ENCODE measurements at places on chromosomes 16 and 17.

DNA sequence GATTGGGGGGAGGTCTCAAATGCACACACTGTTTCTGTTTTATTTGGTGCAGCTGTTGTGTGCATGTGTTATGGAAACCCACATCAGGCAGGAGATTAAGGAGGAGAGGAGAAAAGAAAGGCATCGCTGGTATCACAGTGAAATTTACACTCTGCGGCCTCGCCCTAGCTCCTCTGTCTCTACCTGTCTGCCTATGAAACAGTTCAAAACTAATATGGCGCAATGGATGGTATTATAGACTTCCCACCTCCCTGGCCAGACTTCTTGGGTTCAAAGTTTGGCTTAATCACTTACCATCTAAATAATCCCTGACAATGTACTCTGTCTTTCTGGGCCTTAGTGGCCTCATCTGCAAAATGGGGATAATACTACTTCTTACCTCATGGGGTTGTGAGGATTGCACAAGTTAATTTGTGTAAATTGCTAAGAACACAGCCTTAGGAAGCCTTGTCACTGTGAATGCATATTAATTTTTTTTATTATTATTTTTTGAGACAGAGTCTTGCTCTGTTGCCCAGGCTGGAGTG lies 1.4 kb upstream of the ABCC1 start:
- no peak for DNase-seq

DNA sequence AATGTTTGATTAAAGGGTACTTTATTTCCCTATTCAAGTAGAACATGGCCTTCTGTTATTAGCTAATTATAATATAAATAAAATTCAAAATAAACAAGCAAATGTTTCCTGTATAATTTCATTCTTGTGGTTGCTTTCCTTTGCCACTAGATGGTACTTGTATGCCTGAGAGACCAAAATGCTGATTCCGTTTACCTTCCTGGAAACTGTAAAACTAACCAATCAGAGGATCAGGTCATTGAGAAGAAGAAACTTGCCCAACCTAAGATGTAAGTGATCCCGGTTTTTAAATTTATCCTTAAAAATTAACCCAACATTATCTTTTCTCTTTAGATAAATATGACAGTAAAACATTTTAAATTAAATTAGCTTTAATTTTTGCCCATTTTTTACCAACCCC lies 8.1 kb upstream of the ABCA5 start:
- no peak for DNase-seq

DNA sequence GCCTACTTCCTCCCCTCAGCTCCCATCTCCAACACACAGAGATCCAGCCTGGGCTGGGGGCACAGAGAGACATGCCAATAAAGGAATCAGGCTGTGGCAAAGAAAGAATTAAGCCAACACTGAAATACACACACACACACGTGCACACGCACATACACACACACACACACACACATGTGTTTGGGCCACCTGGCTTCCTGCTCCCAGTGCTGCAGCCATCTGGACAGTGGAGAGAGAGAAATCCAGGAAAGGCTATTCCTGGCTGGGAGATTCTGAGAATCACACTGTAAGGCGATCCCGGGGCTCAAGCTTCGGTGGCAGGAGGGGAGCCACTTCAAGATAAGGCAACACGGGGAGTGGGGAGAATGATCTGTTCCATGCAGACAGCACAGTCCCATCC lies 72.4 kb downstream of the NOG start:
- no peak for DNase-seq

DNA sequence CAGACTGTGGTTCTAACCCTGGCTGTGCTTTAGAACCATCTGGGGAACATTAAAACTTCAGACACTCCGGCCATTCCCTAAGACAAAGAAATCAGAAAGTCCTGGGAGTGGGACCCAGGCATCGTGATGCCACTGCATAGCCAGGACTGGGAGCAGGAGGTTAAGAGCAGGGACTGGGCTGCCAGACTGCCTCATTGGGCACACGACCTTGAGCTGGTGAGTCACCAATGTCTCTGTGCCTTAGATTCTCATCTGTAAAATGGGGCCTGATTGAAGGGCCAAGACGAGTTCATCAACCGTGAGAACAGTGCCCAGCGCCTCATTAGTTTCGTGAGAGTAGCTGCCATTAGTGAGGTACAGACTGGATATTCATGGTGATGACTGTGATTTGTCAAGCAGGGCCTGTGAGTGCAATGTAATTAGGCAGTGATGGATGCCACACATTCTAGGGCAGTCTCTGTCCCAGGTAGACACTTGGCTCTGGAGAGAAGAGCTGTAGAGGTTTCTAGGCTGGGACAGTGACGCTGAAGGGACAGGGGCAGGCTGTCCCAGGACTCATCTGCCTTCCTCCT lies 196.8 kb downstream of the NTN1 start:
- DNase-seq: no peak

GRCh38 chr17:67063141-67063540 lies 18.8 kb downstream of the CACNG1 start:
- DNase-seq: no peak

DNA sequence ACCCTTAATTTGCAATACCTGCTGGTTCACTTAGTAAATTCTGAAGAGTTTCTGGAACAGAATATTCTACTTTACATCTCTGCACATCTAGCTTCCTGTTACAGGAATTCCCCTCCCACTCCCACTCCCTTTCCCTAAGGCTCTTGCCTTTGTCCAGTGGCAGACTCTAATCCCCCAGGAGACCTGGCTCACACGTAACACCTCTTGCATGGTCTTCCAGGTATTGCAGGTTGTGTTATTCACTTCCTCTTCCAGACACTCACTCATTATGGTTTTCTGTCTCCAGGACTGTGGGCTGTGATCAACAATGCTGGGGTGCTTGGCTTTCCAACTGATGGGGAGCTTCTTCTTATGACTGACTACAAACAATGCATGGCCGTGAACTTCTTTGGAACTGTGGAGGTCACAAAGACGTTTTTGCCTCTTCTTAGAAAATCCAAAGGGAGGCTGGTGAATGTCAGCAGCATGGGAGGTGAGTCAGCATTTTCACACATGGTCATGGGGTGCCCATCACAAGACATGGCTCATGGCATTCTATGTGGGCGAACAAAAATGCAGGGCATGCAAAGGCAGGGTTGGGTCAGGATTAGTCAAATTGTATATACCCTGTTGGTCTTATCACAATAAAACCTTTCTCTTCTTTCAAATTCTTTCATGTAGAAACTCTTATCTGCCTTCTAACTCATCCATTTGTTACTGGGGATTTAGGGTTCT lies 35.8 kb downstream of the HSD17B2 start:
- no peak for DNase-seq

GRCh38 chr16:73095142-73095820 lies 47.4 kb upstream of the ZFHX3 start:
- DNase-seq: no peak

DNA sequence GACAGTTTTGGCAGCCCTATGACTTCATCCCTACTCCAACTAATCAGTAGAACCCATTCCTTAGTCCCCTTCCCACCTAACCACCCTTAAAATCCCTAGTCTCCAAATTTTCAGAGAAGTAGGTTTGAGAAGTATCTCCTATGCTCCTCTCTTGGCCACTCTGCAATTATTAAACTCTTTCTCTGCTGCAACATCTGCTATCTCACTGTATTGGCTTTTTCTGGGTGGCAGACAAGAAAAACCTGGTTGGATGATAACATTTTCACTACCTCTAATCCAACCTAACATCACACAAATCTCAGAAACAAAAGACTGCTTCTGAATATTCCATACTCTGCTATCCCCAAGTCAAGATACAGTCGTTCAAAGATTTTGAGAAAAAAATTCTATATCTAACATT lies 542.4 kb upstream of the SOX9 start:
- no peak for DNase-seq

- no peak for DNase-seq
These were observed 59.7 kb downstream of the RNF112 start for GRCh38 chr17:19470530-19471261.

- DNase-seq: no peak
These were observed 42.6 kb upstream of the GRIN2A start for GRCh38 chr16:10224850-10225249.

GRCh38 chr16:28931801-28932225 lies at the start of gene CD19:
Gene CD19 (plus strand): TSS chr16:28931971. CDS start chr16:28932001, 30 bp downstream.
- no peak for DNase-seq

- no peak for DNase-seq
These were observed 94.1 kb upstream of the ZNF750 start for GRCh38 chr17:82933911-82934310.

- DNase-seq: no peak
These were observed 248.3 kb upstream of the CIBAR2 start for GRCh38 chr16:85360323-85361277.

GRCh38 chr17:37391146-37391545 lies 15.4 kb downstream of the C17orf78 start:
- DNase-seq: no peak

DNA sequence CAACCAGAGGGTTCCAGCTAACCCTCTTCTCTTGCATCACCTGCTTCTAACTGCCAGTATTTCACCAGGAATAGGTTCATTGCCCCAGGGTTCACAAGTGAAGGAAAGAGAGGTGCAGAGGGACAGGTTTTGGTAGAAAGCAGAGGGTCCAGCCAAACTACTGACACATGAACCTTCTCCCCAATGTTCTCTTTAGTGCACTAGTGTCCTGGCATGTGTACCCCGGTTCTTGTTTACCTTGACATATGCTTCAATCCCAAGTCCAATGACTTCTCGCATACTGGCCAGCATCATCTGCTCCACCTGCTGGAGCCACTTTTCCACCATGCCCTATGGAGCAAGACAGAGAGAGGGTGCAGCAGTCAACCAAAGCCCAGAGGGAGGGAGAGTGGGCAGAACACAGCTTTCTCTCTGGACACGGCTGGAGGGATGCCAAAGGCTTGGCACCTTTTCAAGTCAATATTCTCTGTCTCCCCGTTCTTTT lies 90.6 kb downstream of the DNAH3 start:
- DNase-seq: no peak

DNA sequence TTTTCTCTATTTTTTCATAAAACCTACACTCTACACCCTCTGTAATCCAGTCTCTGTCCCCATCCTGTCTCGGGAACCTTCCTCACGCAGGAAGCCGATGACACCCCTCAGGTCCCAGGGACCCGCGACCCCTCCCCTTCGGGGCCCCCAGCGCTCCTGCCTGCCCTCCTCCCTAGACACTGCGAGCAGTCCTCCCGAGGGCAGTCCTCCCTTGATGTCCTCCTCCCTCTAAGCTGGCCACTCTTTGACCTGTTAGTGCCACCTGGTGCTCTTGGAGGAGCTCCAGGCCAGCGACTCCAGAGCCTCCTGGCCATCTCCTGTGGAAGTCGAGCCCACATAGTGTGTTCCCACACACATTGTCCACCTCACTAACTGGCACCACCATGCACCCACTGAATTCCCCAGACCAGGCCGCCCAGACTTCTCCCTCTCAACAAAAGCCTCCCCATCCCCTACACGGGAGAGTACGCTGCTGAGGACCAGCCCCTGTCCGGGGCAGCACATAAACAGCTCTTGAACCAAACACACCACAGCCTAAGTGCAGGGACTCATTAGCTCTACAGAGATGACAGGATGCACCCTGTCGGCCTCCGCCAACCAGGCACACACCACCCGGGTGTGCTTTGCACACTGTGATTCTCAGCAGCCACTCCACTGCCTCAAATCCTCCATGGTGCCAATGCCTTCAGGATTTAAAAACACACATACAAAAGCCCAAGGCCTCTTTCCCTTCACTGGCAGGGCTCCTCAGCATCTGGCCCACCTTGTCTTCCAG lies 9.3 kb downstream of the OSBPL7 start:
- no peak for DNase-seq

Measured in activated CD8-positive, alpha-beta memory T cell treated with anti-CD3 and anti-CD28 coated beads for 4 hours (primary cell).